ENCODE measurements at places on chromosomes 1 and 21. TPM values are rescaled to one million over a fixed set of nuclear protein-coding genes. Genes with fewer than 3 reads are reported as not detected.
A peak's percentile ranks its signal among the peaks of the same experiment; 100 is the strongest.

The MR1 gene
- 21.9 TPM for total RNA-seq

The INAVA gene
- 0.29 TPM for total RNA-seq

The FMO1 gene
- 2.2 TPM for total RNA-seq

The KMO gene
- 1.2 TPM for total RNA-seq

- DNase-seq, result no peak
Observed at GRCh38 chr1:35585281-35585680, 12.2 kb downstream of the TFAP2E start.

GRCh38 chr1:65001231-65001792, 35.0 kb upstream of the JAK1 start:
- peak; percentile 97 for DNase-seq

DNA sequence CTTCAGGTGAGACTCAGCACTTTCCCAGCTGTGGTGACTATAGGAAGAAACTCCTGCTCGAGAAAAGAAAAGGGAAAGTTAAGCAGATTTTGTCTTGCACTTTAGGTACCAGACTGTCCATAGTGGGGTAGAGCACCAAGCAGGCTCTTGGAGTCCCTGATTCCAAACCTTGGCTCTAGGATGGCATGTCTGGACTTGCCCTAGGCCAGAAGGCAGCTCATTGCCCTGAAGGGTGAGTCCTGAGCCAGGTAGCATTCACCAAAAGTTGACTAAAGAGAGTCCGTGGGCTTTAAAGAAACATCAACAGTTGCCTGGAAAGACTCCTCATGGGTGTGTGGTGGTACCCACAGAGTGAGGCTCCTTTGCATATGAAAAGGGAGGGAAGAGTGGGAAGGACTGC, 145.2 kb upstream of the SNX7 start:
- no peak for DNase-seq

- no peak for DNase-seq
Observed at GRCh38 chr1:153705484-153705883, 22.4 kb upstream of the INTS3 start.

GRCh38 chr1:184945029-184945428, 29.3 kb downstream of the NIBAN1 start:
- DNase-seq, result no peak

GRCh38 chr1:240462766-240463395, 149.1 kb downstream of the GREM2 start:
- no peak for DNase-seq

- DNase-seq, result peak; percentile 52
Observed at GRCh38 chr21:45860493-45861155, 120.9 kb upstream of the COL6A1 start.

DNA sequence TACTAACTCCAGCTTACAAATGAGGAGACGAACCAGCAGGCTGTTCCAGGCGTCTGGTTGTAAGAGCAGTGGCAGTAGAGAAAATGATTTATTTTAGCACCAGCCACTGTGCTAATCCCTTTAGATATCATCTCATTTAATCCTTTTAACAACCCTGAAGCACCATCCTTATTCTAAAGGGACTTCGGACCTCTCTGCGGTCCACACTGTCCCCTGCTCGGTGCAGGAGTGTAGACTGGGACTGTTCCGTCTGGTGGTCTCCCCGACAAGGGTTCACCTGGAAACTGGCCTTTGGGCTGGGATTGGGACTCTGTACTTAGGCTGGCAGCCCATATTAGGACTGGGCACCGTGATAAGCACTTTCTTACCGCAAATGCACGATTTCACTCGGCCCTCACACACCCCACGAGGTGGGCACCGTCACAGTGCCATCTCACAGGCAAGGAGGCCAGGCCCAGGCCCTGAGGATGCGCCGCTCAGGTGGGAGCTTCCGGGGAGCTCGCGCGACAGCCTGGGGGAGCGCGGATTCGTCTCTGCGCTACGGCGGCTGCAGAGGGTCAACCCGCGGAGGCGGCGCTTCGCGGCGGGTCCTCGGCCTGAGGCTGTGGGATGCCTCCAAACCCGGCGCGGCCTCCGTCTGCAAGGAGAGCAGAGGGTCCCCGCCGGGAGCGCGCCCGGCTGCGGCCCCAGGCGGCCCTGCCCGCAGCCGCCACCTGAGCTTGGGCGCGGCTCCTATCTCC, 45.2 kb downstream of the ATP1A1 start:
- peak; percentile 93 for DNase-seq

DNA sequence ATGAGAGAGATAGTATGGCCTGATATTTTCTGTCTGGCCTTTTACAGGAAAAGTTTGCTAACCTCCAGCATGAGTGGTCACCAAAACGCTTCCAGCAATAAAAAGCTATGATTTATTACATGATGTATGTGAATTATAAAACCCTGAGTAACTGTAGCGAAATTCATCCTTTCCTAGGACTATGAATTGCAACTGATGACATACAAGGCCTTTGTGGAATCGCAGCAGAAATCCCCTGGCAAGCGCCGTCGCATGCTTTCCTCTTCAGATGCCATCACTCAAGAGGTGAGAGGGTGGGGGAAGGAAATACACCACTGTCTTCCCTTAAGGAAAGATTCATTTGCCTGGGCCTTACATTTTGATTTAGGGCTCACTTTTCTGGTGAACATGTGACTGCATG, 117.9 kb downstream of the MACF1 start:
- no peak for DNase-seq

DNA sequence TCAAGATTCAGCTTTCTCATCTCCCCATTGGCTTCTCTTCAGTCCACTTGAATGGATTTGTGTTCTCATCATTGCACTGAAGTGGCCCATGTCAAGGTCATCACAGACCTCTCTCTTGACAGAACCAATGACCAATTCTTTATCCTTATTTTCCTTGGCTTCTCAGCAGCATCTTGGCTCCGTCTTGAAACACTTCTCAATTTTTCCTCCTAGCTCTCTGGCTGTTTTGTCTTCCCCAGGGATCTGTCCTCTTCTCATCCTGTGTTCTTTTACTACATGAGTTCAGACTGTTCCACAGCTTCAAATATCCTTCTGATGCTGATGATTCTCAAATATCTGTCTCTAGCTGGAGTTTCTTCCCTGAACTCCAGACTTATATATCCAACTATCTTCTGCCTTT, 78.6 kb downstream of the COLGALT2 start:
- DNase-seq, result no peak

- DNase-seq, result no peak
Observed at GRCh38 chr1:71413441-71414175, 332.8 kb upstream of the ZRANB2 start.

All from posterior vena cava (tissue), 2 donors.